ENCODE measurements at places on chromosomes 3 and 15.

- no peak for DNase-seq
Measured at GRCh38 chr15:31262143-31262530, 64.5 kb upstream of the KLF13 start.

DNA sequence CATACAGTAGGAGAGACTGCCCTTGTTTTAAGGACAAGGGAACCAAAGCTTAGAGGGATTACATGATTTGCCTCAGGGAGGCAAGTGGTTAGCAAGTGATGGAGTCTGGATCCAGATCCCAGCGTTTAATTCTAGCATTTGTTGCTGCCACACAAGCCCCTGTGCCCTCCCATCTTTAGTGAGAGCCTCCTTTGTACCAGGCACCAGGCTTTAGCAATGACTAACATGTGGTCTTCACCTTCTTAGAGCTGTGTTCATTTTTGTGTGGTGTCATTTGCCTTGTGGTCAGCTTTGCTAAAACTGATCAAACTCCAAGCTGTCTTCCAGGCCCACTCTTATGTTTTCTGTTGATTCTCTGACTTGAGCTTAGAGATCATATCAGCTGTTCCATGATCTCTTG lies 290.5 kb downstream of the RPLP1 start:
- DNase-seq: no peak

GRCh38 chr3:98962951-98963350 lies 61.5 kb upstream of the DCBLD2 start:
- DNase-seq: no peak

DNA sequence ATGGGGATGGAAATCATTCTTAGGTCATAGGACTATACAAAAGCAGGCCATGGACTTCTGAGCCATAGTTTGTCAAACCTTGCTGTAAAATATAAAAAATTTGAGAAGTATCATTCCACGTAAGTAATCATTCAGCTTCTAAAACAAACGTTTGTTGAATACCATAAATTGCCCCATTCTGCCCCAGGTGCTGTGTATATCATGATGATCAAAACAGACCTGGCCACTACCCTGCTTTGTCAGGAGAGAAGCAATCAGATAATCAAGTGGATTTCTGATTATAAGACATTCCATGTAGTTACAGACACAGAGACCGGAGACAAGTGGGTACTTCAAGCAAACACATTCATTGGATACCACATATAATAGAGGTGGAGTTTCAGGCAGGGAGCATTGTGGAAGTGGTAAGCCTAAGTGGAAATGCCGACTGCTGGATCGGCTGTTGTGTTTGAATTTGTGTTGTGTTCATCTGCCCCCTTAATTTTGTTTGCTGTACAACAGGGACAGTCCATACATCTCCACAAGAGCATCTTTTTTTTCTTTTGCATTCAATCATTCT lies 61.7 kb downstream of the TGFBR2 start:
- no peak for DNase-seq

GRCh38 chr3:109707617-109708016 lies 370.3 kb upstream of the DPPA4 start:
- DNase-seq: no peak

DNA sequence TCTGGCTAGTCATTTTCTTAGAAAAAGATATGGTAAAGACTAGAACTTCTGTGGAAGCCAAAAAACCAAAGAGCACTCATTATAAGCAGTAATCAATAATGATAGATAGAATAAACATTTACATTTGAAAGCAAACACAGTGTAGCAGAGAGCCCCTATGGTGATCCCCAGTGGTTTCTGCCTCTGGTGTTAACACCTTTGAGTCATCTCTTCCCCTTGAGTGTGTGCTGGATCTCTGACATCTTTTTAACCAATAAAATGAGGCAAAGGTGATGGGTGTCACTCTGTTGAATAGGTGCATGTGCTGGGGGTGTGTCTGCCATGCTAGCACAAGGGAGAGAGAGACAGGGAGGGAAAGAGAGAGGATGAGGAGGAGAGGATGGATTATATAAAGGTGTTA lies 121.6 kb downstream of the TFG start:
- no peak for DNase-seq

GRCh38 chr15:75820206-75820605 lies 23.0 kb upstream of the UBE2Q2 start:
- no peak for DNase-seq

- DNase-seq: no peak
Measured at GRCh38 chr3:150699068-150699639, 4.6 kb downstream of the ERICH6 start.

DNA sequence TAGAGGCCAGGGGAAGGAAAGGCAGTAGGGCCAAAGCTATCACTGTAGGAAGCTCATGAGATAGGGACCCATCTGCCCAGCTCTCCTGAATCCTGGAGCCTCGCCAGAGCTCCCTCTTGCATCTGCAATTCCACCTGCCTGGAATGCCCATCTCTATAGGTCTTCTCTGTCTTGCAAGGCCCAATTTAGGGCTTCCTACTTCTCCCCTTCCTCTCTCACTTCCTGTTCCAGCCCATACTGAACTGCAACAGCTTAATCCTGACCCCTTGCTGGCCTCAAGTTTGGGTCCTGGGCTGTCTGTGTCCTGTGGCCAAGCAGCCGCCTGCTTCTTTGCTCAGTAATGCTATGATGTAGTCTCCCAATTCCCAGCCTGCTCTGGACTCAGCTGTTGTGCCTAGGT lies 3.6 kb upstream of the PTPN23 start:
- DNase-seq: no peak

DNA sequence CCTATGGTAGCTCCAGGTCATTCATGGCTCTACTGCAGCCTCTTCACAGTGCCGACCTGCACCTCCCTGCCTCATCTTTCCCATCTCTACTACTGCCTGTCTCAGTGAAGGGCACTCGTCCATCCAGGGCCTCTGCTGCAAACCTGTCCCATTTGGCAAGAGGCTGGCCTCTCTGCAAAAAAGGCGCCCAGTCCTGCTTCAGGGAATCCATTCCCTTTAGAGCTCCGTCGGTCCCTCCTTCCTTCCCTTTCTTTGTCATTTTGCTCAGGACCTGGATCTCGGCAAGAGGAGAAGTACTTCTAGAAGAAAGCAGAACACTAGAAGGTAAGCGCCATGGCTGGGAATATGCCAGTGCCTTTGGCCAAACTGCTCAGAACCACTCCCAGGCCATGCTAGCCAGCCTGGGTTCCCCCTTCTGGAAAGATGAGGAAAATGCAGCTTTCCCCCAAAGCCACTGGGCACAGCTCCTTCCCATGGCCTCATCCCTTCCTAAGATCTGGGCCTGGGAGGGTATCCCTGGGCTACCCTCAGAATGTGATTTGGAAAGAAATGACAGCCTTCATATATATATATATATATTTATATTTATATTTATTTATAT lies 6.4 kb upstream of the ISL2 start:
- no peak for DNase-seq

- DNase-seq: no peak
Measured at GRCh38 chr15:70079888-70080287, 17.8 kb downstream of the TLE3 start.

DNA sequence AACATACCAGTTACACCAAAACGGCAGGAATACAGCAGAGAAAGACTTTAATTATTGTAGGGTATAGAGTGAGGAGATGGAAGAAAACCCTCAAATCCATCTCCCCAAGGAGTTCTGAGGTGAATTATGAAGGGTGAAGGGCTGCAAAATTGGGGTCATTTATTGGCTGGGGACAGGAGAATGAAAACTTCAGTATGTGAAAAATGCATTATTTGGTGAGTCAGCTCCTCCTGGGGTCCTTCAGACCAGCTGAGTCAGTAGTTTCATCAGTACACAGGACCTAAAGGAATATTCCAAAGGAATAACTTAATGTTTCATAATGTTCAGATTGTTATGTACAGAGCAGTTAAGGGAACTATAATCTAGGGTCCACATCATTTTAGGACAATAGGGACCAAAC lies 566.0 kb downstream of the GBE1 start:
- no peak for DNase-seq

DNA sequence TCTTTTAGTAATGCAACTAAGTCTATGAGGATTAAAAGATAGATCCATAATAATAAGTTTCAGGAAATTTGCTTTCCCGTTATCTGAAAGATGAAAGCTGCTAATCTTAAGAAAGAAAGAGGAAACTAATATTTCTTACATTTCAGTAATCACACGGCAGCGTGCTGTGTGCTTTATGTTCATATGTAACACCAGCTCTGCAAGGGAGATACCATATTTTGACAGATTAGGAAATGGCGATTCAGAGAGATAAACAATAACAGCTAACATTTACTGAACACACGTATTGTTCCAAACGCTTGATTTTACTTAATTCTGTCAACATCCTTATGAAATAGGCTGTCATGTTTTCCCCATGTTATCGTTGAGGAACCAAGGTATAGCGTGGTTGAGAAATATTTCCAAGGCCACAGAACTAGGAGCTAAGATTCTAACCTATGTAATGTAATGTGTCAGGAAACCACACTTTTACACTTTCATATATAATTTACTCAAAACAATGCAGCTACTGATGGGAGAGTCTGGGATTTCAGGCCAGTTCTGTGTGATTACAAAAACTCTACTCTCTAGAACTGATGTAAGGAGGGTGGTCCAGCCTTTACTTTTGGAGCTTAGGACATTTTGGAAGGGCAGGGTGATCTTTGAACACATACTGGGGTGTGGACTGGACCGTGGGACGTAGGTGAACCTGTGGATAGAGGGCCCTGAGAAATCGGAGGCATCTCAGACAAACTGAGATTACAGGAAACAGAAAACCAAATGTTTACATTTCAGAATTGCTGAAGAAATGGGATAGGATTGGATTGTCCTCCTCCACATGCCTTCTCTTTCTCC lies 100.6 kb downstream of the IL1RAP start:
- no peak for DNase-seq

GRCh38 chr15:41977757-41978383 lies 5.5 kb upstream of the EHD4 start:
- no peak for DNase-seq

GRCh38 chr3:12420393-12420792 lies 63.9 kb upstream of the TSEN2 start:
- DNase-seq: no peak

GRCh38 chr3:66386011-66386924 lies 114.6 kb downstream of the LRIG1 start:
- no peak for DNase-seq

DNA sequence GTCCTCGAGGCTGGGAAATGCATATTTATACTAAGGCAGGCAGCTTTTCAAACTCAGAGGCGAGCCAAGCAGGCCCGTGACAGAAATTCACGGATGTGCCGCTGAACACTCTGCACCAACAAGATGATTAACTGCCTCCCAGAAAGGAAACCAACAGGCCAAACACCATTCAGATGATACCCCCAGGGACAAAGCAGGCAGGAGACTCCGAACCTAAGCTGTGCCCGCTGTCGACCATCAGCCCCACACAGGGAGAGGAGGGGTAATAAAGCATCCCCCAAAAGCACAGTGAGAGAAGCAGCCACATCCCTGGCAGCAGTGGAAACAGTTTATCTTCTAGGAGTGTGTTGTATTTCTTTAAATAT lies 31.8 kb downstream of the ADAMTS17 start:
- no peak for DNase-seq

- no peak for DNase-seq
Measured at GRCh38 chr3:78937475-78937874, 830.3 kb downstream of the ROBO1 start.

- no peak for DNase-seq
Measured at GRCh38 chr3:195616681-195617080, 32.9 kb upstream of the APOD start.

DNA sequence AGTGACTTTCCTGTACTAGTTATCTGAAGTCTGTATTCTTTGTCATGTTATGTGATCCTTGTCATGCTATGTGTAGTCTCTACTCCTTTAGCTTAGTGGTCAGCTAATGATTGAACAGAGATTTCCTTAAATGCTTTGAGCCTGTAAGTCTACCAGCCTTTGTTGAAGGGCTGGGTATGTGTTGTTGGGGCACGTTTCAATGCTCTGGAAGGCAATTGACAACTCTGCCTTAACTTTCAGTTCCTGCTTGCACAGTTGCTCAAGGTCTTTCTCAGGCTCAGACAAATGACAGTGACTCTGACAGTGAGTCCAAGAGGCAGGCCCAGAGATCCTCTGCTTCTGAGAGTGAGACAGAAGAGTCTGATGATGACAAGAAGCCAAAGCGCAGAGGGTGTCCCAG lies 89.3 kb downstream of the CHD2 start:
- no peak for DNase-seq

DNA sequence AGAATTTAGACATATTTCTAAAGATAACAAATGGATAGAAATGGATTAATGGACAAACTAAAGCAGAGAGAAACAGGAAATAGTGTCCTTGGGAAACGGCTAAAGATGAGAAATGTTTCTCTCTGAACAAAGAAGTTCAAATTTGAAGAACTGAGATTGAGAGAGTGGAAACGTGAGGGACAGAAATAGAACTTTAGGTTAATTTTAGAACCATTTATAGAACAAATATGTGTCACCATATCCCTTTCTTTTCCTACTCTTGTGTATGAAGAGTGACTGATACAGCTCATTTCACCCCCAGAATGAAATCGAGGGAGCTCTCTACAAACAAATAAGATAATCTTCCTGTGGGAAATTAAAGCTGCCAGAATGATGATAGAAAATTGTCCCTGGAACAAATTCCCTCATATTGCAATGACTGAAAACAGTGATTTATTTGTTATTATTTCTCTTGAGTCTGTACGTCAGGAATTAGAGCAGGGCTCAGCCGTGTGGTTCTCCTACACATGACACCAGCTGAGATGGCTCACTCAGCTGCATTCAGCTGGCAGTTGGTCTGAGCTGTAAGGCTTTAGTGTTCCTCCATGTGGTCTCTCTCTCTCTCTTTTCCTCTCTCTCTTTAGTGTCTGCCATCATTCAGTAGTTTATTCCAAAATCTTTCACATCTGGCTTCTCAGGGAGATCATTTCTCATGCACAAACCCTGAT lies 46.6 kb upstream of the ARPP21 start:
- DNase-seq: no peak

- DNase-seq: no peak
Measured at GRCh38 chr15:59244337-59244736, 37.7 kb downstream of the LDHAL6B start.

GRCh38 chr3:4494895-4495264 lies 1.7 kb downstream of the ITPR1 start:
- DNase-seq: no peak
